A375 (cell line): ENCODE measurements at places on chromosomes 11 and 22. TPM values are rescaled to one million over a fixed set of nuclear protein-coding genes. Genes with fewer than 3 reads are reported as not detected.

The B3GAT3 gene
- 84.1 and 103 TPM in 2 replicates for total RNA-seq

The ELMOD1 gene
- 0.32 and 0.60 TPM in 2 replicates for total RNA-seq

The NXPE1 gene
- total RNA-seq = not detected in 2 replicates

The C11orf16 gene
- not detected in 2 replicates for total RNA-seq

The OR5I1 gene
- not detected in 2 replicates for total RNA-seq

The XRRA1 gene
- total RNA-seq = 13.9 and 26.2 TPM in 2 replicates

The ZNF195 gene
- total RNA-seq = 21.2 and 31.3 TPM in 2 replicates

The LARGE2 gene
- 0.11 and 0.19 TPM in 2 replicates for total RNA-seq

The APOBEC3G gene
- total RNA-seq = 39.1 and 39.8 TPM in 2 replicates

The GLB1L3 gene
- not detected in 2 replicates for total RNA-seq

The GATD1 gene
- total RNA-seq = 24.0 and 30.7 TPM in 2 replicates

The PRRG4 gene
- total RNA-seq = 0.23 and 0.37 TPM in 2 replicates

The RIMBP3B gene
- total RNA-seq = 0.53 TPM in 2 replicates

The NADSYN1 gene
- total RNA-seq = 40.4 and 44.0 TPM in 2 replicates

The XBP1 gene
- total RNA-seq = 162 and 229 TPM in 2 replicates

The SLC22A8 gene
- not detected in 2 replicates for total RNA-seq

The OR10A2 gene
- not detected in 2 replicates for total RNA-seq

The SELENOM gene
- total RNA-seq = 44.1 and 49.4 TPM in 2 replicates

The C11orf97 gene
- total RNA-seq = not detected in 2 replicates

The OR51B5 gene
- 15.1 and 23.2 TPM in 2 replicates for total RNA-seq

The OR6T1 gene
- 0.21 TPM in 1 of 2 replicates, not detected in the other for total RNA-seq

The KRTAP5-11 gene
- not detected in 2 replicates for total RNA-seq

The DLG2 gene
- total RNA-seq = 1.1 and 2.0 TPM in 2 replicates

The IL18 gene
- total RNA-seq = 1.2 and 3.5 TPM in 2 replicates

The FOSL1 gene
- 548 and 703 TPM in 2 replicates for total RNA-seq

The EHF gene
- 0.58 and 0.68 TPM in 2 replicates for total RNA-seq

The TPBGL gene
- not detected in 2 replicates for total RNA-seq

The OR4C46 gene
- total RNA-seq = not detected in 2 replicates

The HOATZ gene
- total RNA-seq = not detected in 2 replicates

The SCGB2A2 gene
- total RNA-seq = not detected in 2 replicates

The DYNC2H1 gene
- 46.4 and 60.9 TPM in 2 replicates for total RNA-seq

The ELF5 gene
- not detected in 2 replicates for total RNA-seq

The OR10D3 gene
- total RNA-seq = 0.60 and 1.6 TPM in 2 replicates

The OR5B2 gene
- not detected in 2 replicates for total RNA-seq

The OR51F1 gene
- not detected in 2 replicates for total RNA-seq

The MMP11 gene
- total RNA-seq = 1.5 and 2.2 TPM in 2 replicates

The TRIM51 gene
- 1.0 and 1.2 TPM in 2 replicates for total RNA-seq

The SYT7 gene
- 0.45 and 1.2 TPM in 2 replicates for total RNA-seq

The PLAAT5 gene
- not detected in 2 replicates for total RNA-seq

The FOLH1 gene
- total RNA-seq = 1.7 and 2.1 TPM in 2 replicates

The AQP11 gene
- 1.2 and 1.5 TPM in 2 replicates for total RNA-seq

The C11orf87 gene
- not detected in 2 replicates for total RNA-seq

The DSCAML1 gene
- not detected in 2 replicates for total RNA-seq

The MS4A12 gene
- not detected in 2 replicates for total RNA-seq

The TCN1 gene
- total RNA-seq = 2.2 and 8.6 TPM in 2 replicates
